RWPE1 (cell line): ENCODE measurements at places on chromosomes 7 and 10.

GRCh38 chr7:150875791-150876190 lies 23.5 kb downstream of the AOC1 start:
- DNase-seq, result no peak

- DNase-seq, result no peak
Observed at GRCh38 chr7:1068619-1069018, 19.3 kb upstream of the GPER1 start.

DNA sequence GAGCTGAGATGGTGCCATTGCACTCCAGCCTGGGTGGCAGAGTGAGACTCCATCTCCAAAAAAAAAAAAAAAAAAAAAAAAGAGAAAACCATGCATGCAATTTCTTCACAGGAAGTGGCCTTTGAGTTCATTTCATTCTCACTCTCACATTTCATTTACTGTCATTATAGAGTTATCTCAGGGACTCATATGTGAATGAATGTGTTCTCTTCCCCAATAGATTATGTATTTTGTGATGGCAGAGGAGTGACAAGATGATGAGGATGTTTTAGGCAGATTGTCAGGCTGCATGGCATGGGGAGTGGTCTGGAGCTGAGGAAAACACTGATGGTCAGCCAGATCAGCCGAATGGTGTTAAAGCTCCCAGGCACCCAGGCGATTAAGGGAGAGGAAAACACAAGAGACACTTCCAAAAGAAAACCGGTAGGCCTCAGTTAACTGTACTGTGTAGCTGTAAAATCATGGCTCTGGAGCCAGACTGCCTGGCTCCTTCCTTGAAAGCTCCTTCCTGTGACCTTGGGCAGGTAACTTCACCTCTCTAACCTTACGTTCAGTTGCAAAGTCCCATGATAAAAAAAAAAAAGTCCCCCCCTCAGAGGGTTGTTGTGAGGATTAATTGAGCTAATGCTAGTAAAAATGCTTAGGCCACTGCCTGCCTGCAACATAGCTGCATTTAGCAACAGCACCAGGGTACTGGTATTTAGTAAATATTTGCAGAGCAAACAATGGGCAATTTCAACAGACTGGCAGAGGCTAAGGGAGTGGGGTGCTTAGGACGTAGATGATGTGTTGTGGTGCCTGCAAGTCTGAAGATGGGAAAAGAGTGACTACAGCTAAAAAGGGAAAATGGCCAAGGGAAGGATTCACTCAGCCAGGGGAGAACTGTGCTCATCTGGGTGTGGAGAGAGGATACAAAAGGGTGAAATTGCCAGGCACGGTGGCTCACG lies 6.9 kb downstream of the FRAT2 start:
- no peak for DNase-seq

GRCh38 chr7:115478426-115478825 lies 552.1 kb downstream of the TFEC start:
- DNase-seq, result no peak

- no peak for DNase-seq
Observed at GRCh38 chr7:99648843-99649242, 31.0 kb downstream of the CYP3A5 start.

DNA sequence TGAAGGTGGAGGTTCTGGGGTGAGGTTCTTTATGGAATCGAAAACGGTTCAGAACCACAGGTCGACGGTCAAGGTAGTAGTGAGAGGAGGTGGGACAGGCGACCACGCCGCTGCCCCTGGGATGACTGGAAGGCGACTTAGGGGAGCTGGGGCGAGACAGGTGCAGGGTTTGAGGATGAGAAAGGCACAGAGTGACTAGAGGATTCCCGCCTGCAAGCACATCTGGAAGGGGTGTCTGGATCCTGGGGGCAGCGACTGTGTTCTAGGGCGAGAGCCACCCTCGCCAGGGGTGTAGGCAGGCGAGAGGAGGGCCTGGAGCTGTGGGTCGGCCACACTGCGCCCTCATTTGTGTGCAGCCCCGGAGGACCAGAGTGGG lies 468 bp upstream of the IRF5 start:
- no peak for DNase-seq

DNA sequence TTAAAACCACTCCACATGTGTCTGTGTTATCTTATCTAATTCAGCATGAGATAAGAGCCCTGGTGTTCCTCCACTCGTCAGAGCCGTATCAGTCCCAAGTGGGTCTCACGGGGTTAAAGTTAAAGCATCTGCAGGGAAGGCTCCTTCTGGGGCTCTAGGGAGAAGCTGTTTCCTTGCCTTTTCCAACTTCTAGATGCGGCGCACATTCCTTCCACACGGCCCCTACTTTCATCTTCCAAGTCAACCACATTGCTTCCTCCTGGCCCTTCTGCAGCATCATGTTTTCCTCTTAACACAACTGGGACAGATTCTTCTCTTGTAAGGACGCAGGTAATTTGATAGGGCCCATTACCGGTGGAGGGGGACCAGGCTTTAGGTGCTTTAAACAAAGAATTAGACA lies 620.1 kb upstream of the DPP6 start:
- no peak for DNase-seq

DNA sequence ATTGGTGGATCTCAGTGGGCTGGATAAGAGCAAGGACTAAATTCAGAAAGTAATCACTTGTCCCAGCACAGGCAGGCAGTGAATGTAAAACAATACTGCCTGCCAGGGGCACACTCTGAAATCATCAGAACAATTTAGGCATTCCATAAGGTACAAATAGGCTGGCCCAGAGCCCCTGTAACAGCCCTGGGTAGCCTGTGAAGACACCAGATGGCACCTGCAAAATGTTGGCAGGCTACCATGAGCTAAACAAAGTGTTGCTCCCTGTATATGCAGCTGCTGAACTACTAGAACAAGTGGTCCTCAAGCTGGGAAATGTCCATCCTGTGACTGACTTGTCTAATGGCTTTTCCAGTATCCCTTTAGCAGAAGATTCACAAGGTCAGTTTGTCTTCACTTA lies 3.0 kb upstream of the PRSS37 start:
- no peak for DNase-seq

- DNase-seq, result no peak
Observed at GRCh38 chr7:138352570-138353461, 107.2 kb upstream of the TRIM24 start.

- no peak for DNase-seq
Observed at GRCh38 chr10:68296843-68297663, 34.8 kb upstream of the HNRNPH3 start.

GRCh38 chr7:90033850-90034249 lies 120.4 kb upstream of the STEAP1 start:
- no peak for DNase-seq

DNA sequence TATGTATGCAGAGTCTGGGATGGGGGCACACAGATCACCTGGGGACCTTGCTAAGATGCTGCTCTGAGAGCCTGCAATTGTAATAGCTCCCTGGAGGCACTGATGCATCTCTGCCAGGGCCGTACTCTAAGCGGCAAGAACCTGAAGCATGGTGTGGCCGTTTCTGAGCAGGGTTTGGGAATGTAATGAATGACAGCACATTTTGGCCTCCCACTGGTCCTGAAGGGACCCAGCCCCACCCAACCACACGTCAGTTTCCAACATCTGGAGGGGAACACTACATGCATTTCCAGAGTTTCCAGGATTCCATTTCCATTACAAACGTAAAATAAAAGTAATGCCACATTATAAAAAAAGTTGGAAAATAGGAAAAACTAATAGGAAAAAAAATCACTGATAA lies 14.0 kb downstream of the ZCCHC24 start:
- DNase-seq, result no peak

GRCh38 chr7:79951415-79951814 lies 183.2 kb upstream of the GNAI1 start:
- DNase-seq, result no peak

GRCh38 chr7:30930621-30931020 lies 19.0 kb downstream of the AQP1 start:
- DNase-seq, result no peak

GRCh38 chr10:13079776-13080050 lies 20.2 kb upstream of the OPTN start:
- no peak for DNase-seq

- DNase-seq, result no peak
Observed at GRCh38 chr7:29970158-29970557, 19.4 kb downstream of the SCRN1 start.
